ENCODE measurements at places on chromosomes 1 and 21.

- DNase-seq, result no peak
Observed at GRCh38 chr1:35264871-35265270, 3.6 kb upstream of the ZMYM4 start.

DNA sequence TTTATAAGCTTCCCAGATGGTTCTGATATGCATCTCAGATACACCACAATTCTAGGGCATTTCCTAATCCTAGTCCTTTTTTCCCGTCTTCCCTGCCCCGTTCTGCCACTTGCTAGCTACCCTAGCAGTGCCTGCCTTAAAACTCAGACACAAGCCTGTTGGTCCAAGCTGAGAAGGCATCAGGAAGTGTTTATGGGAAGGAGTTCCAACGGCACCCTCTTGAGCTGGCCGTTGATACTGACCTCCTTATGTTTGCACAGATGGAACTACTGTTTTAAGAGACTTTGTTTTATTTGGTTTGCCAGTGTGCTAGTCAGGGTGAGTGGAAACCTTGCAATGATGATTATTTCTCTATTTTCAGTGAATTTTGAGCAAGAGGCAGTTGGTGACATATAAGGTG, 67.2 kb downstream of the UCK2 start:
- DNase-seq, result no peak

DNA sequence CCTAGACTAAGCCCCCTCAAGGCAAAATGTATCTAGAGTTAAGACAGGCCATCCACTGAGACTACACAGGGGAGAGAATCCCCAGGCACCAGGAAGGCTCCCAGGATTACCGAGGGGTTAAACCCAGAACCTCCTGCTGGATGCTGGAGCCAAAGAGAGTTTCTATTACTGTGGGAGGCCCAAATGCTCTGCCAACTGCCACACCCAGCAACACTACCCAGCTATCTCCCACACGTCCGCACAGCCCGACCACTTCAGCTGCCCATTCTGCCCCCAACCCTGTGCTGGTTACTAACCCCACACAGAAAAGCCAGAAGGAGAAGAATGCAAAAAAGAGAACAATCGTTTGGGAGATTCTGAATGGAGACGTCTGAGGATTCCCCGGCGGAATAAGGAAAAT, 63.6 kb downstream of the CD46 start:
- DNase-seq, result no peak

DNA sequence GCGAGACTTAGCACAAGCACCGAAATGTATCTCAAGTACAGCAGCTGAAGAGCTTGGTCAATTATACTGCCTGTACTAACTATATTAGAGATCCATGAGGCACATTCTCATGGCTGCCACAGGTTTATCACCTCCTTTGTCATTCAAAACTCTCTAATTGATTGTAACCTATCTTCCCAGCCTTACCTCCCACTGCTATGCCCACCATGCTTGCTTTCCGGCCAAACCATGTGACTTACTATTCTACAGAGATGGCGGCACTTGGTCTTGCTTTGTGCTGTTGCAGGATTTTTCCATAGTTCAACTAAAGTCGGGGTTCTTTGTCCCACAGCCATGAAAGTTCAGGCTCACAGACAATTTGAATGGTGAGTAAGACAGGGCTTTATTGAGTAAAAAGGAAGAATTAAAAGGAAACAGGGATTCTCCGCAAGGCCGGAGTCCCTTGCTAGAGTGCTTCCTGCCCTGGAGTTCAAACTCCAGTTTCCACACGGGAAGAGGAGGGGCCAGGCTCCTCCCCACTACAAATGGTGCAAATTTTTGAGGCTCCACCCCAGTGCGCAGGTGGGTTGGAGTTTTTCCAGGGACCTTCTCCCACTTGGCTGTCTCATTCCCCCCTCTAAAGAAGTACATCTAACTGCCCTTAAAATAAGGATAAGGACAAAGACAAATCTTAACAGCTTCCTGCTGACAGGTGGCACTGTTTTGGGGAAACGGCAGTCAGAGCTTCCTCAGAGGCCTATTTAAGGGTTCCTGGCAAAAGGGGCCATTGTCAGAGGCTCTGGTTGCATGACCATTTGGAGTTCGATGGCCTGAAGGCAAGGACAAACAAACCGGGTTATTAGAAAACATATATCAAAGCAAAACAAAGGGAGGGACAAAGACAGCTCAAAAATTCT, 28.7 kb downstream of the FMO2 start:
- DNase-seq, result no peak

DNA sequence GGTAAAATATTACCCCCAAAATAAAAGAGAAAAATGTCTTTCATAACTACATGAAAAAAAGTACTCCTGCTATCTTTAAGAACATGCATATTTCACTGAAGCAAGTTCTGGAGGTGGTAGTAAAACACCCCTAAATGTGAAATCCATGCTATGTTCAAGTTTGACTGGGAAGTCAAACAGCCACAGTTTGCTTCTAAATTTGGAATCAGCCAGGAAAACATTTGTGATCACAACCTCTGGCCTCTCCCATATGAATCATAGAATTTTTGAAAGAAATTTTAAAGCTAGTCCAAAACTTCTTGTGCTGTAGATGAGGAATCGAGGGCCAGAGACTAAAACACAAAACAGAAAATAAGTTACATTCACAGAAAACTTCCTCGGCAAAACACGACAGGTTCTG, 6.6 kb downstream of the SORT1 start:
- DNase-seq, result no peak

DNA sequence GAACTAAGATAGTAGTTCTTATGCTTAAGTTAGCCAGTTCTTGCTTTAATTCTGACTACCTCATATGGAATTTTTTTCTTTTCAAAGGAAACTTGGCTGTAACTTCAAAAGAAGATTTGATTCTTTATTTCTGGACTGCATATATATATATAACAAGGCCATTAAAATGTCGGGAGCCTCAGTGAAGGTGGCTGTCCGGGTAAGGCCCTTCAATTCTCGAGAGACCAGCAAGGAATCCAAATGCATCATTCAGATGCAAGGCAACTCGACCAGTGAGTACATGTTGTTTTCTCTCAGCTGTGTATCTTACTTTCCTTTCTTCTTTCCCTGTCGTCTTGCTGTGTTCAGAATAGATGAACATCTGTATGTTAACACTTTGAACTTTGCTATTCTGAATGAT, 21.8 kb downstream of the KIF1B start:
- no peak for DNase-seq

DNA sequence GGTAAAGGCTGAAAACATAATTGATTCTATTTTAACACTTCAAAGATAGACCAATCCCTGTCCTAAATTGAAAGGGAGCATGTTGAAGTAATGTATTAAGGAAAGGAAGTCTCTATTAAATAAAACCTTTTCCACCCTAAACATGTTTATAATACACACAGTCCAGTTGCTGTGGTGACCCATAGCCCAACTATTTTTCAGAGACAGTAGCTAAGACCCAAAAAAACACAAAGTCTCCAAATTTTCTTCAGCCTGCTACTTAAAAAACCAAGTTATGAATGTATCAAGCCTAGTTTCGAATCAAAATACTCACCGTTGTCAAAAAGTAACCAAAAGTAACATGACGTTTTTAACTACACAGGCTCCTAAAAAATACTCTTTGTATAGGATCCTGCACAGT, 1.6 kb downstream of the ELK4 start:
- no peak for DNase-seq

DNA sequence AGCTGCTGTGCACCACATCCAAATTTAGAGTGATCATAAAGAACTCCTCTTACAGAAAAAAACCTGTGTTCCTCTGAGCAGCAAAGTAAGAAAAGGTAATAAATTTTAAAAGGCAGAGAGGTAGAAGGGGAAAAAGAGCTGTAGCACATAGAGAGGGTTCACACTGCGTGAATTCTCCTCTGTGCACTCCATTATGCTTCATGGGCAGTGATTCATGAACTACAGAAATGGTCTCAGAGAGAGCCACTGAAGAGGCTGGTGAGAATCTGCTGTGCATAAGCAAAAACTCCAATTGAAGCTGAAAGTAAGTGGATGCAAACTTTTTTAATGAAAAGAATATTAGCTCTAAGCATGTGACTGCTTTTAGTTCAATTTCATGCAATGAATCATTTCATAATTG, 65.0 kb downstream of the CRB1 start:
- no peak for DNase-seq

DNA sequence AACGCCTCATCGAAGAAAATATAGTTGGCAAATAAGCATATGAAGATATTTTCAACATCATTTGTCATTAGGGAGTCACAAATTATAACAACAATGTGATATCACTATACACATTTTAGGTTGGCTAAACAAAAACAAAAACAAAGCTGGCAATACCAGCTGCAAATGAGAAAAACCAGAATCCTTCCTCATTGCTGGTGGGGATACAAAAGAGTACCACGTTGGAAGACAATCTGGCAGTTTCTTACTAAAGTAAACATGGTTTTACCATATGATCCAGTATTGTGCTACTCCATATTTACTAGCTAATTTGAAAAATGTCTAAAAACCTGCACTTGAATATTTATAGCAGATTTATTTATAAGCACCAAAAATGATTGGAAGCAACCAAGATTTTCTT, 1204.1 kb downstream of the MRPL39 start:
- no peak for DNase-seq

DNA sequence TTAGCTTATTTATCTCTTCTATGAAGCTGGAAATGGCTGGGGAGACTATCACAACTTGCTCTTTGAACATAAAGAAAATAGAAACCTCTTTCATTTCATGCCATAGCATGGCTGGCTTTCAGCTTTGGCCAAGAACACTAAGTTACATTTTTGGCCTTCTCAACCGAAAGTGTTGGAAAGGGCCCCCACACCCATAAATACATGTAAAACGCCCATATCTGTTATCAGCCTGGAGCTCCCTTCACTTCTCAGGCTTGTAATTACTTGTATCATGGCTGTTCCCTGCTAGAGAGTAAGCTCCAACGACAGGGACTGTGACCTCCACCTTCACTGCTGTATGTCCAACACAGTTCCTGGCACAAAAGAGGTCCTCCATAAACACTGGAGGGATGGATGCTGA, 12.7 kb upstream of the EIF4G3 start:
- DNase-seq, result no peak

DNA sequence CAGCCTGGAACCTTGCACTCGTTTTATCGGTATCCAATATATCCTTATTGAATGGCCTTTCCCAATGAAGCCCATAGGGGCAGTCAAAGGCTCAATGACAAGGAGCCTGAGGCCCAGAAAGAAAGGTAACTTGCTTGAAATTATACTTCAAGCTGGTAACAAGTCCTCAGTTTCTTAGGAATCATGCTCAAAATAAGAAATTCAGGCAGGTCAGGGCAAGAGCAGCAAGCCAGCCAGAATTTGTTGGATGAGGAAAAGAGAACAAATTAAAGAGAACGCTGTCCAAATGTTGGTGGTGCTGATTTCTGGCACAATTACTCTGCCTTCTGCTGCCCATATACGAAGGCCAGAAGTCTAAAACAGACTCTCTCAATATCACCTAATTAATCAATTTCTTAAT, 77.6 kb downstream of the DDX20 start:
- no peak for DNase-seq

DNA sequence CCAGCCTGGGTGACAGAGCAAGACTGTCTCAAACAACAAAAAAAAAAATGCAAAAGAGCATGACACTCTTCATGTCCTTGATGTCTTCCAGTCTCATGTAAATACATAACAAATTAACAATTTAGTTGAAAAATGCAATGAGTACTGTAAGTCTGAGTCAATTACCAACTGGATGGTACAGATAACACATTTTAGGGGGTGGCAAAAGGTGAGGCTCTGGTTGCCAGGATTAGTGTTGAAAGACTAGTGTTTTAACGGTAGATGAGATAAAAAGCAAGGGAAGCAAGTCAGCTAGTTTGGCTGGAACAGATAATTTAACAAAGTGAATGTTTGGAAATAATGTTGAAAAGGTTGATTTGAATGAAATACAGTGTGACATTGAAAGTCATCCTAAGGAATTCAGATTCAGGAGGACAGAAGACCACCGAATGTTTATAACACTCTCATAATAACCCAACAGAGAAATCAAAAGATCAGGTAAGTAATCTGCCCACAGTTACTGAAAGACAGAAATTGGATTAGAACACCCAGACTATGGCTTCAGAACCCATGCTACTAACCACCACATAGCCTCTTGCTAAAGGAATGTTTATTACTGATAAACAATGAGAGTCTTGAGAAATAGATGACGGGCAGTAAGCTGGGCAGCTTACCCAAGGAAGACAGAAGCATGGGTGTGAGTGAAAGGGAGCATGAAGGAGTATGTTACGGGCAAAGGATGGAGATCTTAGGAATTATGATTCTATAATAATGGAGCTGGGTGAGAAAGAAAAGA, 312.4 kb downstream of the HMCN1 start:
- no peak for DNase-seq

- DNase-seq, result no peak
Observed at GRCh38 chr1:58848818-58849411, 65.1 kb upstream of the JUN start.

DNA sequence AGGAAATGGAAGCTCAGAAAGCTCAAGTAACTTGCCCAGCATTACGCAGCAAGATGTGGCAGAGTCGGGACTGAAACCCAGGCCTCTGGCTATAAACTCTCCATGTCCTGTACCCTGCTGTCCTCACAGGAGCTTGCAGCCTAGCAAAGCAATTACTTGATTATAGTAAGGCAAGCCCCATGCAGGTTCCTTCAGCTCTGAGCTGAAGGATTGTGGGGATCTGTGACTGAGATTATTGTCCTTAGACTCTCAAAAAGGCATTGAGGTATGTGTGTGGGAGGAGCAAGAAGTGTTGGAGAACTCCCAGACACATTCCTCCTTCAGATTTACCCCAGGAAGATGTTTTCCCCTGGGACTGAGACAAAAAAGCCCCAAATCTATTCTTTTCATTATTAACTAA, 124.0 kb upstream of the SPATA6 start:
- no peak for DNase-seq

DNA sequence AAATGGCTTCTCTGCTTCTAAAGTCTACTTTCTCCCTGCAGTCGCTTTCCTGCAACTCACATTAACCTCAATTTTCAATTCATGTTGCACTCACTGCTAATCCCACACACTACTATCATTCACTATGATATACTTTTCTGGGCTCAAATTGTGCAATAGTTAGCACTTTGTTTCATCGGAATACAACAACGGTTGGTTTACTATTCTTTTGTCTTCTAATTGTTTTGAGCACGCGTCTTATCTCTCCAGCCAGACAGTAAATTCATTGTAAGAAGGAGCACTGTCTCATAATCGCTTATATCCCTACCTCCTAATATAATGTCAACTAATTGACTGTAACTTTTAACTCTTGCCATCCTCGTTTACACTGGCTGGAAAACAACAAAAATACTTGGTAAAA, 3.9 kb upstream of the PALMD start:
- DNase-seq, result no peak

GRCh38 chr1:200042119-200042551, 14.6 kb downstream of the NR5A2 start:
- no peak for DNase-seq

- DNase-seq, result no peak
Observed at GRCh38 chr1:208844158-208844557, 600.0 kb upstream of the PLXNA2 start.

All from T-helper 17 cell (primary cell).